ENCODE measurements at places on chromosomes 7 and 10. TPM values are rescaled to one million over a fixed set of nuclear protein-coding genes. Genes with fewer than 3 reads are reported as not detected.

DNA sequence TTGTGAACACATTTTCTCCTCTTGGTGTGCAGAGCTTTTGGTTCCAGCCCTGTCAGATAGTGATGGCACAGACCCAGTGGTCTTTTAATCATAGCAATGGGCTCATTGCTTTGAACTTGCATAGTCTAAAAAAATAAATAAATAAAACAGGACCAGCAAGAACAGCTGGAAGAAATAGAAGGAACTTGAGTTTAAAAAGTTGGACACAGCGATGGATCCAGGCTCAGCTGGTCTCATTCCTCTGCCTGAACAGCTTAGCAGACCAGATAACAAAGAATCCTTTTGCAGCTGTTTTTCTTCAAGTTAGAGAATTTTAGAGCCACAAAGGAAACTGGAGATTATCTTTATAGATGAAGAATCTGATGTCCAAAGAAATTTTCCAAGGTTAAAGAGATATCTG is 1005.6 kb downstream of the LRMDA start:
- DNase-seq, result no peak

- no peak for DNase-seq
Observed at GRCh38 chr10:100229819-100230422, 525 bp upstream of the CHUK start.

Gene CAMK2B
- 1.8 TPM for total RNA-seq

DNA sequence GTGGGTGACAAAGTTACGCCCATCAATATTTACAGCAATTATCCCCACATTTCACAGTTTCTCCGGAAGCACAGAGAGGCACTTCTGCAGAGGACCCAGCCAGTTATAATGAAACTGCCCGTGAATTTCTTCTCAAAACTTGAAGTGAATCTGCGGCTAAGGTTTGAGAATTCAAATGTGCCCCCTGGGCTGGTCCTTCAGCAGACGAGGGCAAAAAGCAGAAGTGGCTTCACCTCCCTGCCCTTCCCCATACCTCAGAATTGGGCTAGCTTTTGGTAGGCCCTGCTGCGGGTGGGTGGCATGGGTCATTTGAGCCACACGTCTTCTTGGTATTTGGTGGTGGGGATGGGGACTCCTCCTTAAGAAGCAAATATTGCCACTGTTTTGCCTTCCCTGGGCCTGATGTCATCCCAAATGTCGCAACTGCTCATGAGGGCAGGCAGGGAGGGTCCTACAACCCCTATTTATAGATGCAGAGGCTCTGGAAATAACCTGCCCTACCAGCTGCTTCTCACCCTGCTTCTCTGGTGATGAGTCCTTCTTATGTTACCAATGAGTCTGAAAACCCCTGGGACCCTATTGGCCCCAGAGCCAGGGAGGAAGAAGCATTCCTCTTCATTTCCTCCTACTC is 16.6 kb upstream of the WDFY4 start:
- DNase-seq, result no peak

DNA sequence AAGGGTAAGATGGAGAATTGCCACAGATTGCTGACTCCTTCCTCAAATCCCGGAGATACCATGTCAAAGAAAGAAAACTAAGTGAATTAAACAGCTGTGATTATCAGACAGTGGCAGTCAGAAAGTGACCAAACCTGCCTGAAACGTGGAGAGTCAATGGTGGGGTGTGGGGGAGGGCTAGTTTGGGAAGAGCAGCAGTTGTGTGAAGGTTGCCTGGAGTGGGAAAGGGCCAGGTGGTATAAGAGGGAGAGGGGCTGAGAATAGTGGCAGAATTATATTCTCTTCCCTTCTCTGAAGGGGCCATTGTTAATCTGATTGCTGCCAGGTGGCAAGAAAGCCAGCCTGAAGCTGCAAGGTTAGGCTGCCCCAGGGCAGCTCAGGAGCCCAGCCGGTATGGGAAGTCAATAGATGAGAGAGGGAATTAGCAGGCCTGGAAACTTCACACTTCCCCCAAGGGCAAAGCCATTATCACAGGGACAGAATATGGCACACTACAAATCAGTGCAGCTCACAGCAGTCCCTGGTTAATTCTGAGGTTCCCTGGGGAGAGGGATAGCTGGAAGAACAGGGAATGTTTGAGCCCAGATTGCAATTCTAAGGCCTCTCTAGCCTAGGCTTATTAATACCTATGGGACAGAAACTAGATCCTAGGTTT is 83.9 kb upstream of the ITGB1 start:
- no peak for DNase-seq

DNA sequence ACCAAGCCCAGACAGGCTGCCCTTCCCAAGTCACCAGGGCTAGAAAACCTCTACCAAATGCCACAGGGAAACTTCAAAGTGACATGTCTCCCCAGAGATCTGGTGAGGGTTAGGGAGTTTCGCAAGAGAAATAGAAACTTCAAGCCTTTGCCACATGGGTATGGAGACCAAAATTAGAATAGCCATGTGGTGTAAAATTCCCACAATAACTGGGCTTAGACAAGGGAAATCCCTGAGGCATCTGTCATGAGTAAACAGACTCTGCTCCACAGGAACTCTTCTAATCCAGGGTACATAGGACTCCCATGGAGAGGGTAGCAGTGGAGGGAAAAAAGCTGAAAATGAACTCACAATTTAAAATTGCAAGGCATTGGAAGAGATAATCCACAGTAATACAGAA is 14.3 kb downstream of the ADAM12 start:
- no peak for DNase-seq

DNA sequence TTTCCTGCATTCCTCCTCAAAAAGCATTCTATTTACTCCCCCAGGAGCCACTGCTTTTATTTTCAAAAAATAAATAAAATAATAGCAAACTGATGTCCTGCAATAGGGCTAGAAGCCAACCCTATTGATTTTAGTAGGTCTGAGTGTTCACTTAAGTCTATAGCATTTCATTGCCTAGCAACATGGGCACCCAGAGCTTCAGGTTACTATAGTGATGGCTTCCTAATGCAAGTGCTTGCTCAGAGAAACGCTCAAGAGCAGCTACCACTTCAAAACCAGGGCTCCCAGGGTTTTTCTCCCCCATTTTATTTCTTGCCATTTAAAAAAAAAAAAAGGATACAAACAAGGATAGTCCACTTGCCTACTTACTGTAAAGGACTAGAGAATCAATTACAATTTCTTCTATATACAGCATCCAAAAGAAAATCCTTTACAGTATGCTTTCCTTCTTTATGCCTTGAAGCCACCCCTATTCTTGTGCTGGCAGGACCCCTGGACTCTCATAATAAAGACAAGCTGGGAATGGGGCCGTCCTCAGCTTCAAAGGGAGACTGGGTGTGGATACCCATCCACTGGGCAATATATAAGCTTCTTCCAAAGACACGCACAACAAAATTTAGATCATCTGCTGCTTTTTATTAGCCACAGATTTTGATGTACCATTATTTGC is 133.3 kb downstream of the VPS41 start:
- DNase-seq, result no peak

- peak; percentile 77 for DNase-seq
Observed at GRCh38 chr10:26890956-26891355, 30.2 kb upstream of the ABI1 start.

GRCh38 chr10:132363921-132364593 is 32.1 kb downstream of the LRRC27 start:
- DNase-seq, result no peak

- no peak for DNase-seq
Observed at GRCh38 chr7:132575419-132575981, 770 bp downstream of the PLXNA4 start.

GRCh38 chr7:45658716-45659495 is 84.7 kb downstream of the ADCY1 start:
- no peak for DNase-seq

GRCh38 chr7:12519682-12520009 is 50.9 kb upstream of the SCIN start:
- no peak for DNase-seq

Gene LAMB4
- total RNA-seq, result not detected

Gene ODAD2
- total RNA-seq, result not detected

Measured in HT-29 (cell line).